Large intestine (tissue), 12 donors: ENCODE measurements at places on chromosomes 4 and X. TPM values are rescaled to one million over a fixed set of nuclear protein-coding genes. Genes with fewer than 3 reads are reported as not detected.

GRCh38 chr4:10267066-10267465, 150.5 kb upstream of the WDR1 start:
- no peak overlapping the region for H3K4me3 ChIP-seq
- H3K27me3 ChIP-seq = no peaks in the 10 kb centered on the region
- H3K4me1 ChIP-seq = no peaks in the 10 kb centered on the region

GRCh38 chrX:37896511-37896890, 49.1 kb upstream of the DYNLT3 start:
- no peaks in the 10 kb centered on the region for H3K27me3 ChIP-seq
- H3K4me1 ChIP-seq = no peaks in the 10 kb centered on the region
- H3K4me3 ChIP-seq = no peak overlapping the region
- DNase-seq = no peak

GRCh38 chr4:88419874-88420273, 37.0 kb upstream of the HERC5 start:
- no peak overlapping the region for H3K27ac ChIP-seq
- H3K27me3 ChIP-seq = no peaks in the 10 kb centered on the region
- DNase-seq = no peak
- H3K4me3 ChIP-seq = no peak overlapping the region
- no peaks in the 10 kb centered on the region for H3K36me3 ChIP-seq

GRCh38 chr4:91340822-91341221, 962.9 kb upstream of the GRID2 start:
- no peaks in the 10 kb centered on the region for H3K36me3 ChIP-seq
- DNase-seq = no peak
- H3K27ac ChIP-seq = no peak overlapping the region
- no peak overlapping the region for H3K4me3 ChIP-seq

ZXDA gene
- polyA plus RNA-seq = 4.3 TPM

TKTL2 gene
- 0.01 TPM for polyA plus RNA-seq
